Smooth muscle cell of the umbilical artery (primary cell): ENCODE measurements at places on chromosomes 7 and 10. TPM values are rescaled to one million over a fixed set of nuclear protein-coding genes. Genes with fewer than 3 reads are reported as not detected.

UCMA gene
- total RNA-seq = not detected in 2 replicates

FGL2 gene
- 0.09 and 0.30 TPM in 2 replicates for total RNA-seq

PON3 gene
- total RNA-seq = not detected in 2 replicates

LRRC61 gene
- 1.8 and 2.2 TPM in 2 replicates for total RNA-seq

COL17A1 gene
- 0.30 and 3.1 TPM in 2 replicates for total RNA-seq
